ENCODE measurements at places on chromosomes 3 and 15.

DNA sequence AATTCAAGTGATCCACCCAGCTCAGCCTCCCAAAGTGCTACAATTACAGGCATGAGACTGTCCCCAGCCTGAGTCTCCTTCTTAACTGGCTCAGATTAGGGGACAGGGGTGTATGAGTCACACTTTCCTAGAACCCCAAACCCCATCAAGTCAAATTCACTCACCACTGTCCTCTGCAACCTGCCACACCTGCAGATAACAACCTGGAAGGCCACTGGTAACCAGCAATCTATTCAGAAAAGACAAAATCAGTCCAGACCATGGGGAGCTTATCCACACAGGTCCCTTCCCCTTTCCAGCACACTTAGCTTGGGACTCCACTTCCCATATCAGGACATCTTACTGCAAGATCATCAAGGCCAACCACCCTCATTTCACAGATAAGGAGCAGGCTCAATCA is 6.4 kb downstream of the WDR73 start:
- no peak for DNase-seq

- no peak for DNase-seq
Observed at GRCh38 chr15:42048821-42049200, 28.0 kb upstream of the PLA2G4E start.

DNA sequence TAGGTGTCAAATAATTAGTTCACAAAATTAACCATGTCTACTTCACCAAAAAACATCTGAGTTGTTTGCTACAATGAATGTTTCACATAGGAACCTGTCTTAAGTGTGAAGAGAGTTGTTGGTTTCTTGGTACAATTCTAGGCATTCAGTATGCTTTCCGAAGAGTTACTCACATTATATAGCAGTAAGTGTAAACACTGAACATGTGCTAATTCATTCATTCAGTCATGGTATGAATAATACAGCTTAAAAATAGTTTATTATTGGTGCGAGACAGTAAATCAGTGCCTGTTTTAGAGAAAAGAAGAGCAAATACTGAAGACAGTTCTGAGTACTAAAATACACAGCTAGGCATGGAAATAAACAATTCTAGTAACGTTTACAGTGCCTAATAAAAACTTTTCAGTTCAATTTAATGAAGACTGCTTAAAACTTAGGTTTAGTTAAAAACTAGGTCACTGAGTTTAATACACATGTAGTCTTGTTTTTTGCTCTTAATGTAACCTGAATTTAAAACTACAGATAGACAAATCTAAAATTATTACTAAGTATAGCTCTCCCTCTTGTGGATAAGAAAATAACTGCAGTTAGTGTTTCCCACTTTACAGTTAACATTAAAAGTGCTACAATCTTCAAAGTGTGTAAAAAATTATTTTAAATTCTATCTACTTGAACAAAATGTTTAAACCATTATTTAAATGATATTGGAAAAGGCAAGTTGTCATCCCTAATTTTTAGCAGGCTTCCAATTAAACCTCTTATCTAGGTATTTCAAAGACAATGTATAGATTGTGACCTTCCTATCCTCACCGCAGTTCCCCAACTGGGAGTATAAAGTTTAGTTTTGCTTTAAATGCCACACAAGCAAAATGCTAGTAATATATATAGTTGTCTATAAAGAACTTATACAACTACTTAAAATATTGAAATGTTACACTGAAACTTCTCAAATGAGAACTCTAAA is 20.1 kb upstream of the ZCWPW2 start:
- no peak for DNase-seq

- no peak for DNase-seq
Observed at GRCh38 chr3:42875325-42876151, at the start of gene CYP8B1. Gene CYP8B1, minus strand, starts transcription at chr3:42875879. Its CDS starts 63 bp downstream, at chr3:42875816.

DNA sequence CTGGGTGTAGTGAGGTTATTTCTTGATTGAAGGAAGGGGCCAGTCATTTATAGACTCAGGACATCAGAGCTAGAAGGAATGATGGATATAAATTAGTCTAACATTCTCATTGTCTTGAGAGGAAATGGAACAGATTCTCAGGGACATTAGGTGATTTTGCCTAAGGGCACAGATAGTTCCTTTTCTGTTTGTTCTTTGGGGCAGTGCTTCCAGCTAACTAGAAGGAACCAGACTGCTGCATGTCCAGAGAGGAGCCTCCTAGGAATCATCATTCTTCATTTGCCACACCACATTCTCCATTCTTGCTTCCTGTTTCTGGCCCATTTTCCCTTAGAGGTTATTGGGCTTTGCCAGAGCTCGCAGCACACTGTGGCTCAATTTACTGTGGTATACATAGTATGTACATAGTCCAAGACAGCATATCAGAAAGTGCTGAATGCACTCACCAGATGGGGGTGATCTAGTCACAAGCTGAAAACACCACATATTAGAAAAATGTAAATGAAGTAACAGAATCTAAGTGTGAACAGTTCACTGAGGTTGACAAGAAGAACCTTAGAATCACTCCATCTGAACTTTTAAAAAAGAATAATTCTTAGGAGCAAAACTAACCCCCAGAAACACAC is 62.7 kb upstream of the MYZAP start:
- DNase-seq, result no peak

DNA sequence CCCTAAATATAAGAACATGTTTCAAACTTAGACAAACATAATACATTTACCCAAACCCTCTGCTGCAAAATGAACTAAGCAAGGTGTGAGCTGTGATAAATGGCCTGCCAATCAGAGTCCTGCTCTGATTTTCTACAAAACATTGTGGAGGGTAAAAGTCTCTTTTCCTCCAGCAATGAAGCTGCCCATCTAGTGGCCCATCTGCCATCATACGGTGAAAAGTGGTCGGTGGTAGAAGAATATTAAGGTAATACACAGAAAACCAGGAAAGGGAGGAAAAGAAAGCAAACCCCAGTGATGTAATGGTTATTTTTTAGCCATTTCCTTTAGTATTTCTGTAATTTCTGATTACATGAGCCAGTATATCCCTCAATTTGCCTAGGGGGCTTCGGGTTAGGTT is 838.1 kb downstream of the TBL1XR1 start:
- DNase-seq, result no peak

DNA sequence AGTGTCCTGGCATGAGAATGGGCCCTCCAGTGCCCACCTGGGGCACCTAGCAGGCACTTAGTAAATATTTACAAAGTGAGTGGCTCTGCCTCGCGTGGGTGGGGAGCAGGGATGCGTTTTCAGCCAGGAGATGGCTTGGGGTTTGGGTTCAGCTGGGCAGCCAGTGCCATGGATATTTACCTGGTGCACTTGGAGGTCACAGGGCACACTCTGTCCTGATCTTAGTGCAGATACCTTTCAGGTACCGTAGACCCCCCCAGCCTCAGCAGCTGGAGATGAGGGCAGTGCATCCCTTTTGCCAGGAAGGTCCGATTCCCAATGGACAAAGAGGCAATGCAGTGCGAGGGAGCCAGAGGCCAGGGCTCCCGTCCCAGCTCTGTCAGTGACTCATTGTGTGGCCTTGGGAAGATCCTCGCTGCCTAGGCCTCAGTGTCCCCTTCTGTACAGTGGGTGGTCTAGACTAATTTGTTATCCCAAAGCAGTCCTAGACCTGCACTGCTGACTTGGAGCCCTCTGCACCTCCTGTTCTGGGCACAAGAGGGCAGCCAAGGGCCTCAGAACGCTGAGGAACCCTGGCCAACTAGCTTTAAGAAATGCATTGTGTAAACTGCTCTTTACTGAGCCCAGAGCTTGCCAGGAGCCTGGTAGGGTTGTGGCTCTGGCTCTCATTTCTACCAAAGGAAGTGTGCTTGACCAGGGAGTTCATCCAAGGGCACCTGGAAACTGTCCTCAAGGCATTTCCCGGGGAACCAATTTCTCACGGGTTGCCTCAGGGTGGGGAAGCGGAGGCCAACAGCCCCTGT is 16.0 kb downstream of the HDAC11 start:
- peak; percentile 55 for DNase-seq

- DNase-seq, result no peak
Observed at GRCh38 chr3:194552327-194552949, 65.6 kb upstream of the ATP13A3 start.

DNA sequence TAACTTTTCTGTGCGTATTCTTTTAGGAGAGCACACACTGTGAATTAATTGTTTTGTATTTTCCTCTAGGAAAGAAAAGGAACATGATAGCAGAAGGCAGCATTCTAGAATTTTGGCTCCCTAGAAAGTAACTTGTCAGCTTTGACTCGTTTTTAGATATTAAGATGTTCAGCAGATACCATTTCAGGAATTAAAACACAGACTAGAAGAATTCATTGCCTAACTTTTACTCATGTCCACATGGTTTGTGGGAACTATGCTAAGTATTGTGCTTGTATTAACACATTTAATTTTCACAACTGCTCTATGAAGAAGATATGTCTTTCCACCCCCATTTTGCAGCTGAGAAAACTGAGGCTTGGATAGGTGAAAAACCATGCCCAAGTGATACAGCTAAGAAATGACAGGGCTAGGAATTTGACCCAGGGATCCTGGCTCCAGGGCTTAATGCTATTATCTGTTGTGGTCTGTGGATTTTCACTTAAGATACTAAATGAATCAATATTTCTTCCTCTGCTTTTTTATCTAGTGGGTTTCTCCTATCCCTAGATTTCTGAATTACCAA is 128.8 kb downstream of the MITF start:
- DNase-seq, result no peak

DNA sequence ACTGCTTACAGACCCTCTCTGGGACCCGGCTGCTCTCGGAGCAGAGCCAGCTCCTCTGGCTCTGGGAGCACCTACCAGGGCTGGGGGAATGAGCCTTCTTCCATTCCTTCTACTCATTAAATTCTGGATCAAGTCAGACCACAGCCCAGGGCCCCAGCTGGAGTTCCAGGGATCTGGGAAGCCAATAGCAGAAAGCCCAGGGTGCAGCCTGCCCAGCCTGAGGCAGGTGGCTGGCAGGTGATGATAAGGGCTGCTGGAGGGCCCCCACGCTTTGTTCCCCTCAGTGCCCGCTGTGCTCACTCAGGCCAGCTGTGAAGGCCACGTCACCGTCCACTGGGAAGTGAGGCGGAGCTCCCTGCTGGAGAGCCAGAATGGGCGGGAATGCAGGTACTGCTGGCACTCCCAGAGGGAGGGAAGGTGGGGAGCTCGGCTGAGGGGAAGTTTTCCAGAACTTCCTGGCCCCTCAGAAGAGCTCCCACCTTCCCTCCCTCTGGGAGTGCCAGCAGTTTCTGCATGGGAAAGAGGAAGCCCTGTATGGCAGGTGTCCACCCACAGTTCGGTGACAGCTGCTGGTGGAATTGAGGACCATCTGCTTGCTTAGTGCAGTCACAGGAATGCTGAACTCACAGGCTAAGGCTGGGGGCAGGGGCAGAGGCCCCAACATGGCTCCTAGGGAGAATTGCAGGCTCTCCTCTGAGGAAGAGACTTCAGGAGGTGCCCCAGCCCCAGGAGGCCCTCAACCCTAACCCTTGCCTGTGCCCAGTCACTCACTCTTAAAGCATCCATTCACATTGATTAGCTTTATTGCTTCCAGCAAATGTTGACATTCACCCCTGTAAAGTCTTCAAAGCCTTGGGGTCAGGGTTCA is 12.6 kb upstream of the RTP3 start:
- no peak for DNase-seq

GRCh38 chr15:78265137-78265460 is 737 bp downstream of the DNAJA4 start:
- no peak for DNase-seq

DNA sequence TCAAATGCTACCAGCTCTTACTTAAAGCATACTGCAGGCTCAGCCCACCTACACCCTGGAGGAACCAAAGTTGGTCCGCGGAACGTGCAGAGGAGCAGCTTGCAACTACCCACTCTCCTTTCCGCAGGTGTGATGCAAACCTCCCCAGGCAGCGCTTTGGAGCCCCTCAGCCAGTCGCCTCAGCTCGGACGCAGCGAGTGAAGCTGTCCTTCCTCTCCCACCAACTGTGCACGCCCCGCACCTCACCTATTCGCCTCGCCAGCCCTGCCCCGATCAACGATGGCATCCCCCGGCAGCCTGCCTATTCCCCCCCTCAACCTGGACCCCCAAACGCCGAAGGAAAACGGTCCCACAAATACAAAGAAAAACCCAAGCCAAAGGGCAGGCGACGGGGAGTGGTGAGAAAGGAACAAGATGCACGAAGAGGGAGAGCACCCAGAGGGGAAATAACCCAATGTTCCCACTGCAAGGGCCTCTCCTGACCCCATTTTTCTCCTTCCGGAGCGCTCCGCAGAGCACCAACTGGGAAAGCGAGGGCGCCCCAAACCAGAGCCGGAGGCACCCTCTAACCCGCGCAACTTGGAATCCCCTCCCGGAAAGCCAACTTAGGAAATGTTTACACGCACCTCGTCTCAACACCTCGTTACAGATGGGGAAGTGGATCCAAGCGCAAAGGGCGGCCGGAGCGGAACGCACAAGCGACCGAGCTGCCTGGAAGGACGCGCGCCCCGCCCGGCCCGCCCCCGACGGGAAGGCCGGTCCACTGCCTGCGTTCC is 665 bp downstream of the GLB1 start:
- DNase-seq, result peak; percentile 31

- DNase-seq, result no peak
Observed at GRCh38 chr15:88509964-88510363, 36.5 kb downstream of the DET1 start.

GRCh38 chr15:51237816-51238215 is 100.6 kb downstream of the CYP19A1 start:
- DNase-seq, result no peak

- no peak for DNase-seq
Observed at GRCh38 chr3:184322731-184323487, 8.5 kb downstream of the EIF4G1 start.

- DNase-seq, result peak; percentile 0
Observed at GRCh38 chr3:126034481-126035361, 49.2 kb downstream of the SLC41A3 start.

GRCh38 chr3:10778492-10779292 is 37.3 kb upstream of the SLC6A11 start:
- no peak for DNase-seq

DNA sequence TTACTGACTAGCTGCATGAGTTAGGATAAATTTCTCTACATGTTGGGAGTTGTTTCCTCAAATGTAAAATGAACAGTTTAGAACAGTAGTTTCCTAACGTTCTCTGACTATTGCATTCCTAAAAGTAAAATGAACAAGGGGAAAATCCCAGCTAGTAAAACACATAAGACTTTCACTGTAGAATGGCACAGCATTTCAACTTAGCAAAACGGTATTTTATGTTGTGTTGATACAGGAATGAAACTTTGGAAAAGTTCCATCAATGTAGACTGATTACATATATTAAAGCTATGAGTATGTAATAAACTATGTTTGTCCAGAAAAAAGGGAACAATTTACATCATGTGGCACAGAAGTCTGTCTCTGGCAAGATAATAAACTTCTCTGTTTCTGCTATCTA is 297.4 kb upstream of the EPHA3 start:
- DNase-seq, result no peak

GRCh38 chr3:13045904-13046568 is 27.2 kb downstream of the IQSEC1 start:
- no peak for DNase-seq

GRCh38 chr3:37590328-37591079 is 271.2 kb upstream of the CTDSPL start:
- DNase-seq, result no peak

DNA sequence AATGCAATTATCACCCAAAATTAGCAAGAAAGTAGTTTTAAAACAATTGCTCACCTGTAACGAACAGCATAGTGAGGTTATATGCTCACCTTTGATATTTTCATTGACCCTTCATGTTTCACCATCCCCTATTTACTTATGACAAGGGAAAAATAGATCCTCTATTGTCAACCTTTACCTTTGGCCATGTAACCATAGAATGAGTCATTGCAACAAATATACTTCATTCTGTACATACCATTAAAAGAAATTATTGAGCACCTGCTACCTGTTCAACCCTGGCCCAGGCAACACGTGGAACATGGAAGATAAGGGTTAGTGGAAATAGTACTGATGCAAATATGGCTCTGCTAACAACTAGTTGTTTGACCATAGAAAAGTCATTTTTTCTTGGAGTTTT is 20.2 kb downstream of the LSAMP start:
- DNase-seq, result no peak

Data from central memory CD8-positive, alpha-beta T cell (primary cell).